ENCODE measurements at places on chromosomes 3 and 15. TPM values are rescaled to one million over a fixed set of nuclear protein-coding genes. Genes with fewer than 3 reads are reported as not detected.

DNA sequence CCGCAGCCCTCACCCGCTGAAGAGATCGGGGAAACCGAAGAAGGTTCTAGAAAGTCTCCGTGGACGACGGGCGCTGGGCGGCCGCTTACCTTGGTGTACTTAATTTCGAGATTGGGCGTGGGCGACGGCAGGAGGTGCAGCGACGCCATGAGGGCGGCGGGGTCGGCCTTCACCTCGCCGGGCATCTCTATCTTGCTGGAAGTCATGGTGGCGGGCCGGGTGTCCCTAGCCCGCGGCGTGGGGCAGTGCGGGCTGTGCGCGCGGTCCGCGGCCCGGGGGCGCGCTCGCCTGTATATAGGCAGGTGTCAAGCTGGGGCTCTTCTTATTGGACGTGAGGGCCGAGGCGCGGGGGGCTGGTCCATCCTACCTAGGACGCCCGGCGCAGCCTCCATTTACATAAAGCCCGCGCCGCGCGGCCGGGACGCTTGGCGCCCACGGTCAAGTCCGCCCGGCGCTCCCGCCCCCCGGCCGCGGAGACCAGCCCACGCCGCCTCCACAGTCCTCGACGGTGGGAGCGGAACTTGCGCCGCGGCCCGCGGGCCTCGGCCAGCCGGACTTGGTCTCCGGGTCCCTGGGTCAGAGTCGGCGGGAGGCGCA lies at the start of gene ALDH1A2:
Gene ALDH1A2, minus strand, starts transcription at position 267 of the 597 bp plus-strand sequence. Its CDS starts 61 bp downstream, at position 206.
- DNase-seq, result no peak

GRCh38 chr3:69560116-69560515 lies 174.2 kb upstream of the FRMD4B start:
- DNase-seq, result no peak

GRCh38 chr3:23152989-23153388 lies 50.1 kb upstream of the UBE2E2 start:
- DNase-seq, result no peak

DNA sequence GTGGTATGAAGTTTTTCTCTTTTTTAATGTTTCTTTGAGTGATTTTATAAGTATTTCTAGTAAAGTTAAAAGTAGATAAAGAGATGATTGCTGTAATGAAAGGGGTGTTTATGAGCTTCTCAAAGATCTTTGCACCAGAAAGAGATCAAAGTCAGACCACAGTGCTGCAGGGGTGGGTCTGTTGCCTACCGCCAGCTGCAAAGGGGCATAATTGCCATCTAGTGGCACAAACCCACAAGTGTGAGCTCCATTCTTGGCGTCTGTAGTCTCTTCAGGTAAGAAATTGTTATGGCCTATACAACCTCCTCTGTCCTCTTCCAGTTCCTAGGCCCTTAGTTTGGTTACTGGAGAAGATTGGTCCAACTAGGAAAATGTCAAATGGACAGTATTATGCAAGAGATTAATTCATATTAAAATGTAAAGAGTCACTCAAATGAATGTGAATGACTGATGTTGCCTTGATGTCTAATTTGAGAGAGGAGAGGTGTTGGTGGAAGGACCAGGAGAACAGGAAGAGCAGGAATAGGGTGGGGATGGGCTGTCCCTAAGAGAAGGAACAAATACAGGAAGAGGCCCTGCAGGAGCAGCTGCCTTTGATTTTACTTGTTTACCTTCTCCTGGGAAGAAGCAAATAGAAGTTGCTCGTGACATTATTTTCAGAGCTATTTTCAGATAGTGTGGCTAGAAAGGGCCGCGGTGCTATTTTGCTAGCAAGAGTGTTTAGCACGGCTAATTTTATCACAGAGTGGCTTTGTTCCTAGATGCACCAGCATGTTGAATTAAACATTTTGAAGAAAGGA lies 53.0 kb upstream of the GSK3B start:
- no peak for DNase-seq

GRCh38 chr3:155232605-155233004 lies 60.9 kb downstream of the STRIT1 start:
- DNase-seq, result no peak

DNA sequence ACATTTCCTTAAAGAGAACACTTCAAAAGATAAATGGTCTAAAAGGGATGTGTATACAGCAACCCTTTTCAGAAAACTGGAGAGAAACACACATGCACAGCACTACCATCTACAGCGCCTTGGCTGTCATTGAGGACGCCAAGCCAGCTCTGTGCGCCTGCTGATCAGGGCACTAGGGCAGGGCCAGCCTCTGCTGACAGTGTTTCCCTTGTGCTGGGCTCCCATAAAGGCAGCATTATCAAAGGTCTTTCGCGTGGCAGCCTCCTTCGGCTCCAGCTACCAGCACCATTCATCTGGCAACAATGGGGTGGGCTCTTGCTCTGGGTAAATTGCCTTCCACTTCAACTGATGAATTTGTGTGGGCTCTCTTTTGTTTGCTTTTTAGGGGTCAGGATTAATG lies 53.4 kb downstream of the LDHAL6B start:
- DNase-seq, result no peak

DNA sequence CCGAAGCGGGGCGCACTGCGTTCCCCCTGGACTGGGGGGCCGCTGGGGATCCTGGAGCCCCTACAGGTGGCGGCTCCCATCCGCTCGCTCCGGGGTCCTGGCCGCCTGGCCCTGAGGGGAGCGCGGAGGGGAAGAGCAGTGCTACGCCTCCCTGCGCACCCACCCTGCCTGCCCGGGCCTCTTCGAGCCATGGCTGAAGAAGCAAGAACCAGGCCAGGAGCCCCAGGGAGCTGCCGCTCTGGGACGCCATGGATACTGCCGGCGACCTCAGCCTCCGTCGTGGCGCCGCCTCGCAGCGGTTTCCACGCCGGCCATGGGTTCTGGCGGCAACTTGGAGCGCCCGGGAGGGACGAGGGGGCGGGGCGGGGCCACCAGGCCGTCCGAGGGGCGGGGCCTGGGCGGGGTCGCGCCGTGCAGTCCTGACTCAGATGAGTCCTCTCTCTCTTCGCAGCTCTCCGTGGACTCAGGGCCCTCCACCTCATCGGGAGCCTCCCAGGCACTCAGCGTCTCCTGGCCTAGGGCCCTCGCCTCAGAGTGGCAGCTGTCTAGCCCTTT lies 50.9 kb downstream of the MYL3 start:
- DNase-seq, result peak; percentile 47

DNA sequence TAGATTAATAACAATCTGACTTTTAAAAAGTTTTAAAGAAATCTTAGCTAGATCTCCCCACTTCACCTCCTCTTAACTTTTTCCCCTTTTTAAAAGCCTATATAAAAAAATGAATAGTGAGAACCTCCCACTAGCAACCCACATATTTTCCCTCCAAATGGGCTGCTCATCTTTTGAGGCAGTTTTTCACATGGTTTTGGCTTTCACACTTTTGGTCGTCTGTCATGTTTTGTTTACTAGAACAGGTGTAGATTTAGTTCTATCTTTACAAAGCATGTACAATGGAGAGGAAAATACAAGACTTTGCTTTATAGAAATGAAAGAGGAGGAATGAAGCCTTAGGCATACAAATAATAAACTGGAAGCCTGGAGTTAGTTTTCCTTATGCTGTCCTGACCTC lies 126.7 kb upstream of the EOMES start:
- no peak for DNase-seq

DNA sequence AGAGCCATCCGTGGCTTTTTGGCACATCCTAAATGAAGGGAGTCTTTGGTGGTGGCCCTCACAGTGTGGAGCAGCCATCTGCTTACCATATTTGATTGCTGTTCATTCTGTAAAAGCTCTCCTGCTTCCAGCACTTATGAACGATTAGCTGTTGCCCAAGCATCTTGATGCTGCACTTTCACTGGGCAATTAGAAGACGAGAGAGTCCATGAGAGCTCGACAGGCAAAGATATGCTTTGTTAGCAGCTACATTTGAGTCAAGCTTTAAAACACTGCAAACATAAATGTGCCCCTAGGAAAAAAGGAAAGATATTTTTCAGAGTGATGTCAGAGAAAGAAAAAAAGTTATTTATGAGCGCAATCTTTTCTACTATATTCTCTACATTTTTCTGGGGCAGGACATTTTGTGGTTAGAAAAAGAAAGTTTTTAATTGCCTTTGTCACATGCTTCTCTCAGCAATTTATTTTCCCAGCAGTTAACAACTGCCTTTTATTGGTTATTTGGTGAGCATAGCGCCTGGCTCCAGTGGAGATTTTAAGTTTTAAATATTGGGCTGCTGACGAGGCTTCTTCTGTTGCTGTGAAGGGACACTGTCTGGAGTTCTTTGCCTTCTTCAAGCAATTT lies 468.4 kb downstream of the C3orf38 start:
- DNase-seq, result no peak

DNA sequence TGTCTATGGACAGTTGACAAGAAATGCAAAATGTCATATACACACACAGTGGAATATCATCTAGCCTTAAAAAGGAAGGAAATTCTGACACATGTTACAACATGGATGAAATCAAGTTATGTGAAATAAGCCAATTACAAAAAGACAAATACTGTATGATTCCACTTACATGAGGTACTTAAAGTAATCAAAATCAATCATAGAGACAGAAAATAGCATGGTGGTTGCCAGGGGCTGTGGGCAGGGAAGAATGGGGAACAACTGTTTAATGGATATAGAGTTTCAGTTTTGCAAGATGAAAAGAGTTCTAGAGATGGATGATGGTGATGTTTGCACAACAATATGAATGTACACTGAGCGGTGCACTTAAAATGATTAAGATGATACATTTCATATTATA lies 613.8 kb upstream of the ZNF385D start:
- DNase-seq, result no peak

DNA sequence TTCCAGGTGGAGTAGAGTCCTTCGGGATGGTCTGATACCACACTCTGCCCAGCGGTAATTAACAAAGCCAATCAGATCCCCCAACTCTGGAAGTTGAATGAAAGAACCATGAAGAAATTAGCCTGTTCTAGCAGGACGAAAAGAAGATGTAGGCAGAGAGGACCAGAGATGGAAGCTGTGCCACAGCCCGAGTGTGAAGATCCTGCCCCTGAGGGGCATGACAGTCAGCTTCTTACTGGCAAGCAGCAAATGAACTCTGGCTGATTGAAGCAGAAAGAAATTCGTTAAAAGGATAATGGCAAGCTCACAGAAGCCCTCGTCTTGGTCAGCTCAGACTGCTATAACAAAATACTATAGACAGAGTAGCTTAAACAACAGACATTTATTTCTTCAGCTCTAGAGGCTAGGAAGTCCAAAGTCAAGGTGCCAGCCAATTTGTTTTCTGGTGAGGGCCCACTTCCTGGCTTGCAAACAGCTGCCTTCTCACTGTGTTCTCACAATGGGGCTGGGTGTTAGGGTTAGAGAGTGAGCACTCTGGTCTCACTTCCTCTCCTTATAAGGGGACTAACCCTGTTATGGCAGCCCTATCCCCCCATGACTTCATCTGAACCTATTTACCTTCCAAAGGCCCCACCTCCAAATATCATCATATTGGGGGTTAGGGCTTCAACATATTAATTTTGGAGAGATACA lies 307.1 kb downstream of the VPS13C start:
- DNase-seq, result no peak

GRCh38 chr15:100073982-100074381 lies 267.8 kb downstream of the ADAMTS17 start:
- no peak for DNase-seq

- no peak for DNase-seq
Measured at GRCh38 chr15:40029979-40030893, 8.7 kb downstream of the SRP14 start.

DNA sequence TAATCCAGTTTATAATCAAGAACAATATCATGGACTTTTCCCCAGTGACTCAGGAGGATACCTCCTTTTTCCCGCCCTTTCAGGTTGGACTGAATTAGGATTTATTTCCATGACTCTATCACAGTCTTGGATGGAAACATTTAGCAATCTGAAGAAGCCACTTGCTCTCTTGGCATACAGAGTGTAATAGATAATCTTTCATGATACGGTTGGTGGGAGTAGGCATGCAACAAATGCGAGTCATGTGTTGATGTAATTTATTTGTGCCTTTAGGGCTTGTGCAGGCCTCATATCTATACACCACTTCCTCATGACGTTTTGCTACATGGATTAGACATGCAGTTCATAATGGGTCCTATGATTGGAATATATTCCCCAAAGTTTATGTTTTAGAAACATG lies 54.2 kb upstream of the MCTP2 start:
- DNase-seq, result no peak

DNA sequence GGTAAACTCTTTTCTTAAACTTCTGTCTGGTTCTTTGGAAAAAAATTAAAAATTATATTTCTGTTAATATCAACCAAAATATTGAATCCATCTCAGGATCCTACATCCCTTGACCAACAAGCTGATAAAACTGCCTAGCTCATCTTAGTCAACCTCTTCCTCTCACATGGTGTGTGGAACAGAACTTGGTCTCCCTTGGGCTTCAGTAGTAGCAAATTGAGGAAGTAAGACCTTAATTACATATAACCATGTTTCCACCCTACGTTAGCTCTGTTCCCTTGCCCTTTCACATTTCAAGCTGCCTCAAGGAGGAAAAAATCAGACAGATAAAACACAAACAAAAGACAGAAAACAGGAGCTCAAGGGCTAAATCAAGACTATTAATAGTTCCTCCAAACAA lies 116.4 kb downstream of the GREM1 start:
- DNase-seq, result no peak

Gene LRRC31
- polyA plus RNA-seq, result 0.17 TPM

Gene PLSCR1
- 93.5 TPM for polyA plus RNA-seq

Gene ARHGEF3
- polyA plus RNA-seq, result 88.4 TPM

Gene ADCY5
- 13.2 TPM for polyA plus RNA-seq

Gene GP5
- 0.47 TPM for polyA plus RNA-seq

Gene RTP3
- not detected for polyA plus RNA-seq

Gene KBTBD13
- 0.07 TPM for polyA plus RNA-seq

Gene SLC28A2
- 0.40 TPM for polyA plus RNA-seq

Measured in right renal cortex interstitium (tissue), 3 donors.